ENCODE measurements at places on chromosomes 2 and 18. TPM values are rescaled to one million over a fixed set of nuclear protein-coding genes. Genes with fewer than 3 reads are reported as not detected.

DRC1 gene
- 1.8 TPM for total RNA-seq

ANKRD30BL gene
- not detected for total RNA-seq

MYCN gene
- 0.61 TPM for total RNA-seq

SERPINB3 gene
- total RNA-seq: not detected

CD8B gene
- 3.6 TPM for total RNA-seq

DYSF gene
- 71.4 TPM for total RNA-seq

RUFY4 gene
- total RNA-seq: 0.42 TPM

HOXD8 gene
- 2.1 TPM for total RNA-seq

AGAP1 gene
- total RNA-seq: 25.4 TPM

Measured in left lung (tissue), 14 donors.